ENCODE measurements at places on chromosomes 11 and 22.

DNA sequence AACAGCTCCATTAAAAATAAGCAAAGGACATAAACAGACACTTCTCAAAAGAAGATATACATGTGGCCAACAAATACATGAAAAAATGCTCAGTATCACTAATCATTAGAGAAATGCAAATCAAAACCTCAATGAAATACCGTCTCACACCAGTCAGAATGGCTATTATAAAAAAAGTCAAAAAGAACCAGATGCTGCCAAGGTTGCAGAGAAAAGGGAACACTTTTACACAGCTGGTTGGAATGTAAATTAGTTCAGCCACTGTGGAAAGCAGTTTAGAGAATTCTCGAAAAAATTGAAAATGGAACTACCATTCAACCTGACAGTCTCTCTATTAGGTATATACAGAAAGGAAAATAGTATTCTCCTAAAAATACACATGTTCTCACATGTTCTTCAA is 102.4 kb upstream of the FIBIN start:
- DNase-seq = no peak

GRCh38 chr11:130400781-130401483 is 27.5 kb downstream of the ADAMTS8 start:
- DNase-seq = peak; percentile 70

GRCh38 chr22:30289980-30290313 is 642 bp upstream of the CASTOR1 start:
- no peak for DNase-seq

DNA sequence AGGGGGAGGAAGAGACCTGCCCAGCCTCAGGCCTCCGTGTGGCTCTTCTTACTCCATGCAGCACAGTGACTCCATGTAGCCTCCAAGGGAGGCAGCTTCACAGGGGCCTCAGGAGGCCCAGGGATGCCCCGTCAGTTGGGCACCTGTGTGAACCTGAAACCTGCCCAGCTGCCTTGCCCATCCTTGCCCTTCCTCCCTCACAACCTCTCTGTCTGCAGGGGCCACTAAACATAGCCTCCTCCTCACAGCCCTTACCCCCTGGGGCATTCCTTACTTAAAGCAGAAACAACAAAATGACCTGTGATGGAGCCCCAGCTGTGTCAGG is 7.1 kb downstream of the LRRC32 start:
- no peak for DNase-seq

GRCh38 chr11:122714484-122714883 is 59.0 kb downstream of the UBASH3B start:
- no peak for DNase-seq

- peak; percentile 25 for DNase-seq
Measured at GRCh38 chr11:3022300-3022967, 30.3 kb upstream of the NAP1L4 start.

DNA sequence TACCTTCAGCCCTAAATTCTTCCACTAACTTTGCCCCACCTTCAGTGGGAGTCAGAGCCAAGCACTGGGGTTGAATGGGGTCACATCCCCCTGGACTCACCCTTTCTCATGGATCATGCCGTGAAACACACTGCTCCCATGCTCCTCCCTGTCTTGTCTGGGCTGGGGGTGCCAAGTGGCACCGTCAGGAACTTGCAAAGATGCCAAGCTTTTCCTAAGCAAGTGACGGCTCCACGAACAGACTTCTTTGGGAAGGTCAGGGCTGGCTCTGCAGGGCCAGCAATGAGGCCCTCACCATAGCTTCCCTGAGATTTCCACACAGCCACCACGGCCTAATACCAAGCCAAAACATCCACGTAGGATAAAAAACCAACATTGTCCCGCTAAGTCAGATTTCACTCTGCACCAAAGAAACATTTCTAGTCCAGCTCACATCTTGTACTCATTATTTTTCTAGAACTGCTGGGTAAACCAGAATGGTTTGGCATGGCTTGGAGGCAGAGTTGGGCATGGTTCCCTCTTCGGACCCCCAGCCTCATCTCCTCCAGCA is 76.5 kb downstream of the NAT10 start:
- no peak for DNase-seq

DNA sequence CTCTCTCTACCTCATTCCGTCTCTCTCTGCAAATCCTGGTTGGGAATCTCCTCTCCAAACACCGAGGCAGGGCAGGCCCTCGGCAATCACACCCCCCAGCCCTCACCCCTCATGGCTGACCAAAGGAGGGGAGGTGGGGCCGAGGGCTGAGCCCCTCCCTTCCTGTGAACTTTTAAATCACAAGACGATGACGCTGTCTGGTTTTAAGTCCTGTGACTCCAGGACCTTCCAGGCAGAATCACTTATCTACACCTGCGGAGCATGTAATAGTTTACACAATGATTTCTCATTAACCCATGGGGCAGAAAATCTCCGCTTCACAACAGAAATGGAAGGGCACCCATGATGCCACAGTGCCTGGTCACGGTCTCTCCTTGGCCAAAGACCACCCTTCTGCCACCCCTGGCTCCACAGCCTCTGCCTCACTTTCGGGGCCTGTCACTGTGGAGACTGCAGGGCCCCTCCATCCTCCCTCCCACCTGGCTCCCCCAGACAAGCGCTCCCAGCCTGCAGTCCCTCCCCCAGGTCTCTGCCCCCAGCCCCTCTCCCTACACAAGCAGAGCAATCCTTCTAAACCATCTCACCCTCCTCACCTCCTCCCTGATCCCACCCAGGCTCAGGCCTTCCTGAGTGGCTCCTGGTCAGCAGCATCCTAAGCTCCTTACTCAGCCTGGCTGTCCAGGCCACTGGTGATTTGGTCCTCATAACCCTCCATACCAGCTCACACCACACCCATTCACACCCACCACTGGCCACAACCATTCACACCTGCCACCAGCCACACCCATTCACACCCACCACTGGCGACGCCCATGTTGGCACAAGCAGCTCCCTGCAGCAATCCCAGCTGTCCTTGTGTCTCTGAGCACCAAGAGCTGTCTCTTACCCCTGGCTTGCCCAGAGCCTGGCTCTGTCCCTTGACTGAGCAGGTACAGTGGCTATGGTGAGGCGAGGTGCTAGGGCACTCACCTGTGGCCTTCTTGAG is 30.7 kb upstream of the ARFGAP3 start:
- DNase-seq = no peak

GRCh38 chr22:47187176-47187957 is 424.9 kb downstream of the TBC1D22A start:
- DNase-seq = no peak

DNA sequence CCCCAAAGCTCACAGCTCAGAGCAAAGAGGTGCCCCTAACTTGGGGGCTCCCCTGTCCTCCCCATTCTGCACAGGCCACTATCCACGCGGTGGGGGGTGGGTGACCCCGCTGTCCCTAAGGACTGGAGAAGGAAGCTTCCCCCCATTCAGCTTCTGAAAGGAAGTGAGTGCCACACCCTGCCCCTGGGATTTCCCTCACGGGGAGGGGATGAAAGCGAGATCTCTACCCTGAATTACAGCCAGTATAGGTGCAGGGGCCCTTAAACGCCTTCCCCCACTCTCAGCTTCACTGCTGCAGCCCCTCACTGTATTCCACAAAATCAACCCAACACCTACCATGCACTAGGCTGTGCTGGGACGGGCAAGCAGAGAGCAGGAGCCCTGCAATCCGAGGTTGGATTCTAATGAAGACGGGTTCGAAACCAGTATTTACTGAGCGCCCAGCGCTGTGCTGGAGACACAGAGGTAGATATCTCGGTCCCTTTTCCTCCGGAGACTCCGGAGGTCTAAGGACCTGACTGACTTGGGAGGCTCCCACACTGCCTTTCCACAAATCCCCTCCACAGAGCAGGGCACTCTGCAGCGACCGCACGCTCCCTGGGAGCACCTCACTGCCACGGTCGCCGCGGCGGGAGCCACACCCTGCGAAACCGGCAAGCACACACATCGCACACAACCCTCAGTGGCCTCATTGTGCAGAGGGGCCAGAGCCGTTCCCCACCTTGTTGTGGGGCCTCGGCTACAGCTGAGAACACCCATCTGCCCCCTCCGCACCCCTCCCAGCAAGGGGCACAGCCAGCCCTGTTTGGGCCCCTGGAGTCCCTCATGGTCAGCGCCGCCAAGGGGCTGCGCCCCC is 1.8 kb downstream of the AHNAK start:
- no peak for DNase-seq

DNA sequence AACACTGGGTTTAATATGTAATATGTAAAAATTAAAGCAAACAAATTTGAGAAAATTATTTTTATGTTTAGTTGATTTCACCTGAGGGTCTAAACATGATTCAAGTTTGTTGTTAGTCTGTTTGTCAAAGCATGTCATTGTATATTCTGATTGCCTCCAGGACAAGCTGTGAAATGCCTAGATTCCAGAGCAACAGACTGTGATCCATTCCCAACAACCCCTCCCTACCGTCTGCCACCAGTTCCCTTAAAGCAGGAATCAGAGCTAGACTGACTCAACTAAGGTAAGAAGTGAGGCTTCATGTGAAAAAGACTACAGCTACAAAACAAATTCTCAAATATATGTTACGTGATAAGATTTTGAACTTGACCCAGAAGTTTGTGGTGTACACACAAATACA is 304.2 kb downstream of the RAB38 start:
- no peak for DNase-seq

- DNase-seq = no peak
Measured at GRCh38 chr22:47053726-47054141, 291.3 kb downstream of the TBC1D22A start.

DNA sequence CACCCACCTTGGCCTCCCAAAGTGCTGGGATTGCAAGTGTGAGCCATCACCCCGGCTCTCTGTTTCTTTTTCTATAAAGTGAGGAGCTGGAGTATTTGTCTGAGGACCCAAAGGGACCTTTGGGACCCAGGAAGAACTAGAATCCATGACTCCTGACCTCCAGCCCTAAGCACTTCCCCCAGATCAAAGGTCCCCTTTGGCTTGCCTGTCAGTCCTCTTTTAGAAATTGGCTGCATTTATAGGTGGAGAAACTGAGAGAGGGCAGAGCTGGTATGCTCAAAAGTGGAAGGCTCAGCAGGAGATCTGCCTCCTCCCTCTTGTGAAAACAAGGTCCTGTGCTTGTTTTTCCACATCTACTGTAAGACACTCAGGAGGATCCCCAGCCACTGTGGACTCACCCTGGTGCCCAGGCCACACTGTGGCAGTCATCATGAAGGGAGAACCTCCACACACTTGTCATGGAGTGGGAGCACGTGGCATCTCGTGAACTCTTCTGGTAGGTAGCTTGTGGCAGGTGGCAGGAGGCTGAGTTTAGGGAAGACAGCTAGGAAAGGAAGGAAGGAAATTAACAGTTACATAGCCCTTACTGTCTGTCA is 12.4 kb upstream of the PLEKHA7 start:
- no peak for DNase-seq

GRCh38 chr11:101321222-101321621 is 191.6 kb upstream of the PGR start:
- DNase-seq = no peak

DNA sequence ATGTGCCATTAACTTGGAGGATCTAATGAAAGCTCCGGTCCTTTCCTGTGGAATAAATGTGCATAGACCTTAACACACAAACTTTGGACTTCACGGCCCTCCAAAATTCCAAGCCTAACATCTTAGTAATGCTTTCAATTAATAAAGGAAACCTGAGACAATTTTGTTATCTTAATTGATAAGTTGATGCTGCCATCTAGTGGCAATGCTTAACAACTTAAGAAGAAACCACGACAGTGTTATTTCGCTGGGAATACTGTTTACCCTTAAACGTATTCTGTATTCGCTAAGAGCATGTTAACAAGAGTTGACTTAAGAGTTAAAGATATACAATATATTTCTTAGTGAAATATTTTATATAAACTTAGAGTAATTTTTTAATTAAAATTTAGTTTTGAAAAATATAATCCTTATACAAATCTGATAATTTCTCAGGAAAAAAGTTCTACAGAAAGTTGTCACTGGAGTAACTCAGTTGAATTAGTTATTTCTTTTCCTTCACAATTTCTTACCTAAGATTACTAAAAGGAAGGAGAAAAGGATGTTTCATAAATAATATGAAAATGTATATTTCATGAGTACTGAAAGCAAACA is 35.0 kb upstream of the OR9G4 start:
- DNase-seq = peak; percentile 49

DNA sequence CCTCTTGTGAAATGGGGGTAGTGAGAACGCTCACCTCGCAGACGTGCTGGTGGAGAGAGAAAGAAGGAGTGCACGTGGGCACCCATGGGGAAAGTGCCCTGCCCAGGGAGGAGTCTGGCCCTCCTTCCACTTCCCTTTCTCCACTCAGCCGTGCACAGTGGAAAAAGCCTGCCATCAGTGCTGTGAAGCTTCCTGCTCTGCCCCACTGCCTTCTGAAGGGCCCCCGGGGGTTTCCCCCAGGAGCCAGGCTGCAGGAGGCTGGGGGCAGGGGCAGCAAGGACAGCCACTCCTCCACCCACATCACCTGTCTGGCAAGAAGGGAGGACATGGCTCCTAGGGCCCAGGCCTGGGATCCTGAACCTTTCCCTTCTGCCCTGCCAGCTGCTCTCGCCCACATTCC is 7.6 kb downstream of the TP53I11 start:
- DNase-seq = no peak

GRCh38 chr11:14026961-14027360 is 64.4 kb downstream of the SPON1 start:
- no peak for DNase-seq

- DNase-seq = no peak
Measured at GRCh38 chr11:76802151-76802550, 19.0 kb downstream of the TSKU start.

- no peak for DNase-seq
Measured at GRCh38 chr11:61793083-61793828, 545 bp downstream of the FEN1 start.

DNA sequence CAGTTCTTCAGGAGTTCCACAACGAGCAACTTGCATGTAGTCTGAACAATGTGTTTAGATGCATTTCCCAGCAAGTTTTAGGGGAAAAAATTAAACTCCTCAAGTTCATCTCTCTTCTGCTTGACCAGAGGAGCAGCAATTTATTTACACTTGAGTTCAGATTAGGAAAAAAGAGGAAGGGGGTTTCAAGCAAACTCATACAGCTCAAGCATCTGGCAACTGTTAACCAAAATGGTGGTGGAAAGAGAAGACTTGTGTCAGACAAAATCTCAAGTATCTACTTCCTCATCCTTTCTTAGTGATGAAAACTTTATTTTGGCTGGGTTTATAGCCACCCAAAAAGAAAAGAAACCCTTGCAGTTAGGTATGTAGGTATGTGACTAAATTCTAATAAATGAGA is 29.1 kb upstream of the PICALM start:
- no peak for DNase-seq

- DNase-seq = no peak
Measured at GRCh38 chr11:129969920-129970319, 32.7 kb downstream of the PRDM10 start.

DNA sequence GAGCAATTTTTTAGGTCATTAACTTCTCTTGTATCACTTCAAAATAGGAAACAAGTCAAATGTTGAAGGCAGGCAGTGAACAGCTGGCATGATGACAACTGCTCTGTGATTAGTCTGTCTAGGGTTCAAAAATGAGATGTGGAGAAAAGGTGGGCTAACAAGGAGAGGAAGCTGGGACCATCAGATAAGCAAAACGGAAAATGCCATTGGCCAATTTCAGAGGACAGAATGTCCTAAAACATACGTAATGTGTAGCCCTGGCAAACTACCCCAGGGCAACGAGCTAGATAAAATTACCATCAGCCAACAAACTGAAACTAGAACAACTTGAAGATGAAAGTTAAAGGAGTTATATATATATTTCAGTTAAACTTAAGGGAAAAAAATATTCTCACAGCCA is 93.2 kb downstream of the RELT start:
- DNase-seq = no peak
